ENCODE measurements at places on chromosomes 11 and 22. TPM values are rescaled to one million over a fixed set of nuclear protein-coding genes. Genes with fewer than 3 reads are reported as not detected.

- no peak for DNase-seq
These were observed 9.9 kb upstream of the SEC14L3 start for GRCh38 chr22:30481711-30482110.

DNA sequence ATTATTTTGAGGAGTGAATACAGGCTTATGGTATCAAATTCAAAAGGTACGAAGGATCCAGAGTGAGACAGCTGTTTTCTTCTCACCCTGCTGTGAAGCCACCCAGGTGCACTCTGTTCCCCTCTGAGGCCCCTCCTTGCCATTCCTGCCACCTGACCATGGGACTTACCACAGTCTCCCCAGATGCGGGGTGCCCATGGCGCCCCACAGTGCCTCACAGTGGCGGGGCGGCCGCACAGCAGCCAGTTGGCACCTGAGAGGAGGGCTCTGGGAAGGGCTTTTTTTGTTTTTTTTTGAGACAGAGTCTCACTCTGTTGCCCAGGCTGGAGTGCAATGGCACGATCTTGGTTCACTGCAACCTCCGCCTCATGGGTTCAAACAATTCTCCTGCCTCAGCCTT lies 151.7 kb downstream of the CEP164 start:
- no peak for DNase-seq

DNA sequence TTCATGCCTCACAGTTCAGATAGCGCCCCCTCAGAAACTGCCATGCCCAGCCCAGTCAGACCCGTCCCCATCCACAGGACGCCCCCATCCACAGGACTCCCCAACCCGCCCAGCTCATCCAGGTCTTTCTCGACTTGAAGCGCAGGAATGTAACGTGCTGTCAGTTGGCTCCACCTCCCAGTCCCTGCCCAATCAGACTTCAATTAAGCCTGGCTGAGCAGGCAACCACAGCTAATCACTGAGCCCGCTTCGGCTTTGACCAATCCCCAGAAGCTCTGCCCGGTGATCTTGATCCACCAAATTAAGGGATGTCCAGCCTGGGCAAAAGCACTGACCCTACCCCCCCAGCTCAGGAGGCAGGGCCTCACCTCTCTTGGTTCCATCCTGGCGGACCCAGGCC lies 10.5 kb upstream of the MFNG start:
- DNase-seq: no peak

- DNase-seq: no peak
These were observed 32.9 kb upstream of the CLMP start for GRCh38 chr11:123227763-123228495.

DNA sequence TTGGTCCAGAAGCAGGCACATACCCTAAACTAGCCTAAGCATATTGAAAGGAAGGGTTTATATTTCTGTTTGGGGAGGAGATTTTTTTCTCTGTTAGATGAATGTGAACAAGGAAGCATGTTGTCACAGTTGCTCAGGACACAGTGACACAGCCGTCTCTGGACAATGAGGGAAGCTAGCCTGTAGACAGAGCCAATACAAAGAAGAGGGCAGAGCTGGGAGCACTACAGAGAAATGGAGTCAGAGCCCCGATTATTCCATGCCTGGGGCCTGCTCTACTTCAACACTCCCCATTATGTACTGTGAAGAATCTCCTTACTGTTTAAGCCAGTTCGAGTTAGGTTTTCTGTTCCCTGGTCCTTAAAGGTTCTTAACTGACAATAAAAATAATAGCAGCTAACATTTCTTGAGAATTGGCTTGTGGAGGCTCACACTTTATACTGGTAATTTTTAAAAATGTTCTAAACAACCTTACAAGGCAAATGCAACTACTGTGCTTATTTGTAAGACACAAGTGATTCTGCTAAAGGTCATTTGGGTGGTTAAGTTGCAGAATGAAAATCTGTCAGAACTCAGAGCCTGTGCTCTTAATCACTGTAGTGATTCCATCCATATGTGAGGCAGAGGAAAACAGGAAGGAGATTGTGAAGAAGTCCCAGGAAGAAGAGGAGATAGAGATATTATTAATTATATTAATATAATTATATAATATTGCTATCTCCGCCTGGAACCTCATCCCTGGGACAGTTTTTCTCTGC lies 58.8 kb upstream of the RRAS2 start:
- DNase-seq: no peak

DNA sequence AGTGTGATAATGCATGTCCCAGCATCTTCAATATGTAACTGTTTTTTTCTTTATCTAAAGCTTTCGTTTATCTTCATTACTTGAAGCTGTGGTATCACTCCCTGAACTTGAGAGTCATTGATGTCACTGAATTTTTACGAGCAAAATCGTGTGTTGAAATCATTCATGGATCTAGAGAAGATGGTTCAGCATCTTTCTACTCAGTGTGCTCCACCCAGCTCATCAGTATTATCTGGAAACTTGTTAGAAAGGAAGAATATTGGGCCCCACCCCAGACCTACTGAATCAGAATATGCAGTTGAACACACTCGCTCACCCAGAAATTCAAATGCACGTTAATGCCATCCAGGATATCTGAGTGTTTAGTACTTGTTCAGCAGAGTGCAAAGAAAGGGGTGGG lies 8.3 kb downstream of the CDON start:
- DNase-seq: no peak

- DNase-seq: peak; percentile 36
These were observed 2.8 kb upstream of the OR51M1 start for GRCh38 chr11:5380740-5381342.

Gene MTCH2
- total RNA-seq: 103 TPM
